EH (cell line): ENCODE measurements at places on chromosomes 12 and 14.
A peak's percentile ranks its signal among the peaks of the same experiment; 100 is the strongest.

DNA sequence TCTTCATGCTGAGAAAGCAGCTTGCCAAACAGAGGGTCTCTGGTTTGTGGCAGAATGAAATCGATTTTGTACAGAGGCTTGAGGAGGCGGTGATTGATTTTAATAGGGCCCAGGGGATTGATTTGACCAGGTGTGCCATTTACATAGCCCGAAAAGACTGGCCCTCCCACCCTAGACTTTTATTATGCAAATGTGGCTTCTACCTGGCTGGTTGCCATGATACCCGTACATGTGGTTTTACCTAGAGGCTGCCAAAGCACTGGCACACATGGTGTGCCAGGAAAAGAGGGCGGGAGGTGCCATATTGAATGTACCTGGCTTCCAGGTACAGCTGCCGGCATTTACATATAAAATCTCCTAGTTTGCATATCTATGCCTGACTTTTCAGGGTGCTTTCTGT is 18.0 kb upstream of the GUCY2C start:
- DNase-seq: no peak

- DNase-seq: peak; percentile 17
These were observed 9.4 kb upstream of the CCDC175 start for GRCh38 chr14:59585891-59586554.

DNA sequence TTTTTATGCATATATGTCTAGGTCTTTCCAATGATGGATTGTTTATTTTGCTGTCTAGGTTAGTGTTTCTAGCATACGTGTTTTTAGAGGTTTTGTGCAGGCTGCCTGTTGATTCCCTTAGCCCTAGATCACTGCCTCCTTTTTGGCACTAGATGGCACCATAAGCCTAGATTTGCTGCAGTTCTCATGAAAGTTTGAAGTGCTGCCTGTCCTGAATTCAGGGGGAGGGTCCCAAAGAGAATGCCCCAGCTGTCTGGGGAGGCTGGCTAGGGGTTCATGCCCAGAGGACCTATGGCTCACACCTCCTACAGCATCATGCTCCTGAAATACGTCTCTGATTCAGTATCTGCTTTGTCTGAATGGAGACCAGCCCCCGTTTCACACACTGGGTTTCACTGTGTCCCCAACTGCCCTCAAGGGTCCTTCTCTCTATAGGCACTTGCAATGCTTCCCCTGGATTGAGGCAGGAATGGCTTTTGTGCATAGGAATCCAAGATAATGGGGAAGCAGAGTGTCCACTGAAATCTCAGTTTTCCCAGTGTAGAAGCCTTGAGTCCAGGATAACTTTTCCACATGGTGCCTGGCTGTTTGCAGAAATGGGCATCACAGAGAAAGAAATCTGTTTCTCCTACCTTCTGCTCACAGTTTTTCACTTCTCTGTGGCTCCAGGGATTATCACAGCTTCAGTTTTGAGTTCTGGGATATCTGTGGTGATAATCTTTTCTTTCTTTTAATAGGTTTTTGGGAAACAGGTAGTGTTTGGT is 14.2 kb upstream of the TXNRD1 start:
- peak; percentile 73 for DNase-seq

GRCh38 chr12:53696655-53697331 is 20.9 kb upstream of the ATP5MC2 start:
- no peak for DNase-seq

- no peak for DNase-seq
These were observed 115.6 kb downstream of the CALM1 start for GRCh38 chr14:90512329-90512991.

GRCh38 chr12:103548622-103549601 is 38.2 kb upstream of the STAB2 start:
- peak; percentile 76 for DNase-seq

DNA sequence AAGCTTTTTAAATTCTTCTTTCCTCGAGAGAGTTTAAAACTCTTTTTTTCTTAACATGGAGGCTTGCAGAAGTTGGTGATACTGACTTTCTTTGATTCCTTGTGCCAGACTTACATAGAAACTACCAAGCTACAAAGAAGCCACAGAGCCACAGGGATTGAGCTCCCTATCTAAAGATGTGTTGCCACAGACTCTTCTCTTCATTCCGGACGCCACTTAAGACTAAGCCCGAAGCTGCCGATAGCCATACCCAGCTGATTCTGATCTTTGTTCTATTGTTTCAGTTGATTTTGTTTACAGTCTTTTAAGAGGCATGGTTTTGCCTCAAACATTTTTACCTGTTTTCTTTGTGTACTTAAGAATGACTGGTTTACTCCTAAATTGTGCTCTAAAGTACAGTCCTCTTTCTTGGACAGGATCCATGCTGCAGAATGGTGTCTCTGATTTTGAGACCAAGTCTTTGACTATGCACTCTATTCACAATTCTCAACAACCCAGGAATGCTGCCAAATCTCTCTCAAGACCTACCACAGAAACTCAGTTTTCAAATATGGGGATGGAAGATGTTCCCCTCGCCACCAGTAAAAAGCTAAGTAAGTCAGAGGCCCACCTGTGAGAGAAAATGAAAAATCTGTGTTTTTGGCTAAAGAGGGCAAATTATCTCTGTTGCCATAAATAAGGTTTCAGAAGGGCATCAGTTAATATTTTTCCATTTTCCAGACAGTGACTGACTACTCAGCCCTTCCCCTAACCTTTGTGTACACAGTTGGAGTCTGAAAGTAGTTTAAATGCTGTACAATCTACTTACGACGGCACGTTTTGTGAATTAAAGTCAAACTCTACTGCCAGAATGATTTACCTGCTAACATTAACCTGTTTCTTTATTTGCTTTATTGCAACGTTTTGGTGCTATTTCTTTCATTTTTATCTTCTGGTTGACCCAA is 42.1 kb upstream of the KCNH3 start:
- no peak for DNase-seq

GRCh38 chr12:106305376-106305775 is 2.8 kb downstream of the TCP11L2 start:
- no peak for DNase-seq

DNA sequence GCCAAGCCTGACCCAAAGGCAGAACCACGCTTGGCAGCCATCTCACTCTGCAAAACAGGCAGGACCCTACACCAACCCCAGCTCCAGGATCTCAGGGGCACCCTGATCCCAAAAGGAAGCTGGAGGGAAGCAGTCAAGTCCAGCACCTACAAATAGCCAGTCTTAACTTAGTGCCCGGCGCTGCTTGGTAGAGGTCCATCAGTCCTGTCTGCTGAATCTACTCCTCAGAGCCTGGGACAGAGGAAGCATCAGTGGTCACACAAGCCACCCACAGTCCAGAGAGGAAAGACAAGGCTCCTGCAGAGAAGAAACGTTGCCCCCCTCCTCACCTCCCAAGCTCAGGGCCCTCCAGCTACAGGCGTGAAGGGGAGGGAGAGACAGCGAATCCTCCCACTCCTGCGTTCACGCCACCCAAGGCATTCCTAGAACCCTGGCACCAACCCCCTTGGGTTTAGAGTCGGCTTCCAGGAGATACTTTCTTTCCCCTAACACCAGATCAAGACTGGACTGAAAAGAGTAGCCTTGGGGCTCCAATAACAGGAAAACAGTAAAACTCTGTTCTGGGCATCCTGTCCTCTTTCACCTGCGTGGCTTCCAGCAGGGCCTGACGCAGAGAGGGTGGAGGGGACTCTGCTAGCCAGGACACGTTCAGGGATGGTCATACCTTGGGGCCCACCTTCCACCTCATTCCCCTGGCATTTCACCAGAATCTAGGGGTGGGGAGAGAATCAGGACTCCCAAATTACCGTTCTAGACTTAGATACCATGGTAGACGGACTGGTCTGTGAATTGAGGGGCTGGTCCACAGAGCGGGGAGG is 1.2 kb downstream of the PXN start:
- DNase-seq: peak; percentile 46

DNA sequence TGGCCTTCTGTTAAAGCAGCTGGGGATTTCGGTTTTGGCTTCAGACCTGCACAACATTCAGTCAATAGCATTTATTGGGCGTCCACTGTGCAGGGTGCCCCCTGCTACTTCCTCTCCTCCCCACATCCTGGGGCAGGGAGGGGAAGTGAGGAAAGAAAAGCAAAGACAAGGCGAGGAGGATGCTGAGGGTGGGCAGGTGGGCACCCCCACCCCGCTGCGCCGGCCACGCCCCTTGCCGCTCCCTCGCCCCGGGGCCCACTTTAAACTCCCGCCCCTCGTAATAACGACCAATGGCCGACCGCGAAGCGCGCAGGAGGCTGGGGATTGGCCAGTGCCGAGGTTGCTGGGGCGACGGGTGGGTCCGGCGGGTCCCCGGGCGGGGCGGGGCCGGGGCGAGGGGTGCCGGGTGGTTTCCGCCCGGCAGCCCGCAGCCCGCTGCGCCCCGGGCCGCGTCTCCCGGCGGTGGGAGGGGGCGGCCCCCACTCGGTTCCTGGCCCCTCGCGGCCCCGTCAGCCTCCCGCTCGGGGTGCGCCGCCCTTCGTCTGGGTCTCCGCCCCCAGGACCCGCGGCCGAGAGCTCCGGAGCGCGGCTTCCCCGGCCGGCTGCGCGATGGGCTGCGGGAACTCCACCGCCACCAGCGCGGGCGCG is at the start of gene C12orf75:
Gene C12orf75 (plus strand): TSS at position 409 of the 648 bp plus-strand sequence. CDS start 201 bp downstream, at position 610.
- DNase-seq: peak; percentile 86

- DNase-seq: no peak
These were observed 16.4 kb upstream of the CACNA2D4 start for GRCh38 chr12:1934831-1935230.

- no peak for DNase-seq
These were observed 50.5 kb downstream of the KITLG start for GRCh38 chr12:88529531-88530488.

GRCh38 chr12:64943686-64944085 is 119.2 kb downstream of the TBC1D30 start:
- DNase-seq: peak; percentile 3

DNA sequence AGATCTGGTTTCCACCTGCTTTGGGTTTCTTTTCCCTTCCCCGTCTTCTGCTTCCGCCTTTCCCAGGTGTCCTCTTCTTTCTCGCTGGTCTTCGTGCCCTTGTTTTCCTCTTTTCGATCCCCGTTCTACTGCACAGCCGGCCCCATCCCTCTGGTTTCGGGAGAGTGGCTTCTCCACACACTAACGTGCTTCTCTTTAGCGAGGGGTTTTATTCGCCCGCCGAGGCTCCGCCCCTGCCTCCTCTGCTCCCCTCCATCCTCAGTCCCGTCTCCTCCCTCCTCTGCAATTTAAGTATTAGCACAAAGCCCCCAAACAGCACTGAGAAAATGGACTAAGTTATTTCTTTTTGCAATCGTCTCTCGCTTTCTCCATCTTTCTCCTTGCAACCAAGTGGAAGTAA is at the start of gene SLC7A8:
Gene SLC7A8 (minus strand): TSS at position 182 of the 400 bp plus-strand sequence. CDS start 746 bp downstream, outside the sequence.
- DNase-seq: peak; percentile 34
